Right renal pelvis (tissue), 4 donors: ENCODE measurements at places on chromosomes 2 and 18.

DNA sequence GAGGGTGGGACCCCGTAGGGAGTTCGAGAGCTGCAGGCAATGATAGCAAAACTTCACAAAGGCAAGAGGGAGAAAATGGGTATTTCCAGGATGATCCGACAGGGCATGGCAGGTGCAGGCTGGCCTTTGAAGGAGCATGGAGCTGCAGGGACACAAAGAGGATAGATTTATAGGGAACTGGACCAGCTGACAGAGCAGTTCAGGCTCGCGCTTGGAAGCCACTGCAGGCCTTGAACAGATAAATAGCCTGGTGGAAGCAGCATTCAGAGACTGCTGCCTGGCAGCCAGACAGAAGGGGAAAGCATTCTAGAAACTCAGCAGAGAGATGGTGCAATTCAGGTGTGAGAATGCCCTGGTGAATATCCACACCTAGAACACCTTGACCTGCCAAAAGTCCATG, 29.3 kb upstream of the CREG2 start:
- no peak for DNase-seq

GRCh38 chr2:211652327-211652726, 886.3 kb downstream of the ERBB4 start:
- no peak for DNase-seq

- no peak for DNase-seq
Measured at GRCh38 chr2:120568975-120569268, 166.7 kb upstream of the GLI2 start.

- DNase-seq, result no peak
Measured at GRCh38 chr2:58720770-58721697, 479.9 kb upstream of the FANCL start.

DNA sequence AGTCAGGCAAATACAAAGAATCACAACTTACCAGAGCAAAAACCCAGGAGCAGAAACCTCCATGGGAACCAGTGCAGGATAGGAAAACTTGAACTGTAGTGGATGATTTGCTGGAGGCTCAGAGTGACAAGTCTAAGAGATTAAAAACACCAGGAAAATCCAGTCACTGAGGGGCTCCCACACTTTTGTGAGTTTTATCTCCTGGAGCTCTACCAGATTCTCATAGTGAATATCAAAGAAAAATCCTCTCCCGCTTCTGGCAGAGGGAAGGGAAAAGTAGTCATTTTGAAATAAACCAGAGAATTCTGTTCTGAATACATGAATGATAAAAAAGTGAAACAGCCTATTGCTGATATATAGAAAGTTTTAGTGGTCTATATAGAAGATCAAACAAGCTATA, 23.1 kb downstream of the NABP1 start:
- no peak for DNase-seq

DNA sequence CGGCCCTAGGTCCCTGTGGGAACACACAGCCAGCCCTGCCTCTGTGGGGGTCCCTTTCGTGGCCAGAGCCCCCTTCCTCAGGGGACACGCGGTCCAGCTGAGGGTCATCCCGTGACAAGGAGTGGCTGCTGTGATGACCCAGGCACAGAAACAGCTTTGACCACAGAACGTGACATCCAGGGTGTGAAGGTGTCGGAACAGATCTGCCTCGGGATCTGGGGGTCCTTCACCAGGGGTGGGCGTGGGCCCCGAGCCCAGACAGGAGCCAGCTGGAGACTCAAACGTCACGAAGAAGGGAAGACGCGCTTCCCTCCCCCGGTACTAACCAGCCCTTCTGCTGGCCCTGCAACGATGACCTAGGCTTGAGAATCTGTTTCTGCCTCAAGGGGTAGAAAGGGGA, 75.9 kb downstream of the NFATC1 start:
- DNase-seq, result no peak

GRCh38 chr2:208571764-208572131, 165.2 kb downstream of the PTH2R start:
- DNase-seq, result no peak

- no peak for DNase-seq
Measured at GRCh38 chr18:13574761-13575160, 151.6 kb downstream of the FAM210A start.

GRCh38 chr2:103898561-103898960, 955.4 kb upstream of the POU3F3 start:
- DNase-seq, result no peak

GRCh38 chr2:191115804-191116203, 35.0 kb downstream of the STAT4 start:
- DNase-seq, result no peak

GRCh38 chr2:95316466-95317122, 19.4 kb downstream of the KCNIP3 start:
- no peak for DNase-seq

DNA sequence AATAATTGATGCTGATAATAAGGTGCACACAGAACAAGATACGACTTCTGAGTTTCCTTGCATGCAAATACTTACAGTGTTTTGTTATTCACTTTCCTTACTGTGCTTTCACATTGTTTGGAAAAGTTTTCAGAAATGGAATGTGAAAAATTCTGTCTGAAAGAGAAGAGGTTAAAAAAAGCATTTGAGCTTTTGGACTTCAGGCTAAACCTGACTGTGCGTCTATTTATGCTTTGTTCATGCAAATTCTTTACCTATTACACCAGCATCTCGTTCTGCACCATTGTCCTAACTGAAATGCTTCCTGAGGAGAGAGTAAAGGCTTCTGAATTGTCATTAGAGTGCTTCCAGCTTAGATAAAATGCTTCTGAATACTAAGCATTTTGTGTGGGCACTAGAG, 61.4 kb downstream of the LHCGR start:
- no peak for DNase-seq
